T-helper 17 cell (primary cell): ENCODE measurements at places on chromosomes 1 and 21.

GRCh38 chr1:35600593-35600992 lies 27.5 kb downstream of the TFAP2E start:
- no peak for DNase-seq

DNA sequence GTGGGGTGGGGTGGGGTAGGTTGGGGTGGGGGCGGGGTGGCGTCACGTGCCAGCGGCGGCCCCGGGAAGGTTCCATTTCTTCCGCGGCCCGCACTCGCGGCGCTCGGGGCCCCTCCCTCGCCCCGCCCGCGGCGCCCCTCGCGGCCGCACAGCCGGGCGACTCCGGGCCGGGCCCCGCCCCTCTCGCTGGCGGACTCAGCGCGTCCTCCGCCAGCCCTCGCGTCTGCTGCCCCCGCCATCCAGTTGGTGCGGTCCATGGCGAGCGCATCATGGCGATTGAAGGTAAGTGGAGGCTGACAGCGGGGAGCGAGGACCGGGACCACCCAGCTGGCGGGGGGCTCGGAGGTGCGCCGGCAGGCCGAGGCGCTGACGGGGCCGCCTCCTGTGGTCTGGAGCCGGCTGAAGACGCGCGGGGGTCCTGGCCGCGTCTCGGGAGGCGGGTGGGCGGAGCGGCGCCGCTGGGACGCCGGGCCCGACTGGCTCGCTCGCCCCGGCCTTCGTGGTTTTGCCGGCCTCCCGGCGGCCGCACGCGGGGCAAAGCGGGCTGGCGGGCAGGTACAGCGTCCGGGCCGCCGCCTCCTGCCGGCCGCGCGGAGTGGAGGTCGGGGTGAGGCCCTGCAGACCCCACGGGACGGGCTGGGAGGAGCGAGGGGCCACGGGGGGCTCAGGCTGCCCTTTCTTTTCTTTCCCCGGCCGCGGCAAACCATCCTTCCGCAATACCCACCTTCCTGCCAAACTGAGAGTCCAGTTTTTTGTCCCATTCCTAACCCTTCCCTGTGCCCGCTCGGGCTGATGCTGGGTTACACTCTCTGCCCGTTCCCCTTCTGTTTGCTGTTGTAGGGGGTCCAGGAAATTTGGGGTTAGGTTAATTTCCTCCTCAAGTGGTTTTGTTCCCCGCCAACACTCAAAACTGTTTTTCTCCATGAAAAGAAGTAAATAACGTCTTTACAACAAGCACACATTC lies at the start of gene SYT14:
SYT14 (plus strand) TSS at position 222 of the 964 bp plus-strand sequence; CDS start at position 270, 48 bp downstream.
- DNase-seq = no peak

GRCh38 chr1:247107694-247108093 lies 3.5 kb upstream of the ZNF669 start:
- DNase-seq = no peak

GRCh38 chr1:10833630-10834557 lies 37.4 kb upstream of the CASZ1 start:
- DNase-seq = no peak

DNA sequence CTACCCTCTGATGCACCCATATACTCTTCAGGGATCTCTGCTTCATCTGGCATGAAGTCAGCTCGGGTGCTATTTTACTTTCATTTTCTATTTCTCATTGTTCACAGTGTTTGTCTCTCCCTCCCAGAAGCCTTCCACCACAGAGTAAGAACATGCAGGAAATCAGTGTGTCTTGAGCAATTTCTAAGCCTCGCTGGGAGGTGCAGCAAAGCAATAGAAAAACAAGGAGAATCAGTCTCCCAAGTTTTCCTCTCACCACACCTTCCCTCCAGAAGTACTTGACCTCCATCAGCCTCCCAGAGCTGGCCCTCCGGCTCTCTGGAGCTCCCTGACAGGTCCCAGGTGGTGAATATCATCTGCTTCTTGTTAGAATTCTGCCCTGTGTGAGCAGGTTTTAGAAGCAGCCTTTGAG lies 594.7 kb upstream of the CAMK1G start:
- DNase-seq = no peak

DNA sequence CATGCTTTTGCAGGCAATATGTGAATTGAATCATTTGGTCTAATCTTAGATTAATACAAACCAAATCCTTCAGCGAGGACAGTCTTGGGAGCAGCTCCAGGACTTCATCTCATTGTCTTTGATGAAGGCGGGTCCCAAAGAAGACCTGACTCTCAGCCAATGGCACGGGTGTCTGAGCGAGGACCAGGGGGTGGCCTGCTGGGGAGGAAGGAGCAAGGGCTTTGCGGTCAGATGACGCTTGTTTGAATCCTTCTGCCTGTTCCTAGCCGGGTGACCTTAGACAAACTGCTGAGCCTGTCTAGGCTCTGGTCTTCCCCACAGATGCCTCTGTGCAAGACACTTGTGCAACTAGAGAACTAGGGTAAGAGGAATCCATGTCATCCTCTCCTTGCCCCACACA lies 312.1 kb upstream of the VAMP3 start:
- no peak for DNase-seq

- DNase-seq = no peak
These were observed 20.1 kb downstream of the RGS8 start for GRCh38 chr1:182664296-182664695.

DNA sequence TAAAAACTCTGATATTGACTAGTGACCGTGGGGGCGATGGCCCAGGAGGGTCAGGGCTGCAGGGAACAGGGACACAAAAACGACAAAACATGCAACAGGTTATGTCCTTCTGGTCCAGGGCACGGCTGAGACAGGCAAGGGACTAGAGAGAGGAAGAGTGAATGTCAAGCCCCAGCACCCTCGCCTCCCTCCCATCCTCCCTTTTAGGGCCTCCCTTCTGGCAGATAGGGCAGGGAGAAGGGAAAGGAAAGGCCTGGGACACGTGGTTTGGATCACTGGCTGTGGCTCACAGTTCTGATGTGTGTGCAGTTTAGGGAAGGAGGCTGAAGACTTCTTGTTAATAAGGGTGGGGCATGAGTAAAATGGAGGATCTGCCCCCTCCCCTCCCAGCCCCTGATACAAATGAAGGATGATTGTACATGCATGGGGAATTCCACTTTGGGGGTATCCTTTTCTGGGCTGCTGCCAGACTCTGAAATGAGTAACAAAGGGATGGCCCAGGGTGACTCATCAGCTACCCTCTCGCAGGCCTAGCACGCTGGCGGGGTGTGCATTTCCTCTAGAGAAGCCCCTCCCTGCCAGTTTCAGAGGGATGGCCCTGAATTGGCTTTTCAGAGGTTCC lies 14.2 kb downstream of the CAPN2 start:
- DNase-seq = peak; percentile 70

GRCh38 chr1:244049162-244050013 lies 1.7 kb upstream of the ZBTB18 start:
- DNase-seq = peak; percentile 48

GRCh38 chr1:181748013-181748412 lies 264.7 kb downstream of the CACNA1E start:
- DNase-seq = no peak

DNA sequence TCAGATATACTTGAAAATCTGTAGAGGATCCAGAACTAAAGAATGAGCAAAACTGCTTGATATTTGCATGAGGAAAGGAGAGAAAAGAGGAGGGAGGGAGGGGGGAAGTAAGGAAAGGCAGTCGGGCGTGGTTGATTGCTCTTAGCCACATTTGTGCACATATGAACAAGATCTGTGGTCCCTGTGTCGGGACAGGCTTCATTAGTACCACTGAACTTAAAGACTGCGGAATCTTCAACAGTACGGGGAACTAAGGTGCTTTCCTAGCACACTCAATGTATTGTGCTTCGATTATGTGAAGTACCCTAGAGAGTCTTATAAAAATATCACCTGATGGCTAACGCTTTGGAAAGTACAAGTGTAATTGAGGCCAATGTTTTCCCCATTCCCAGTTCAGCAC lies 59.9 kb downstream of the ZBTB18 start:
- no peak for DNase-seq

DNA sequence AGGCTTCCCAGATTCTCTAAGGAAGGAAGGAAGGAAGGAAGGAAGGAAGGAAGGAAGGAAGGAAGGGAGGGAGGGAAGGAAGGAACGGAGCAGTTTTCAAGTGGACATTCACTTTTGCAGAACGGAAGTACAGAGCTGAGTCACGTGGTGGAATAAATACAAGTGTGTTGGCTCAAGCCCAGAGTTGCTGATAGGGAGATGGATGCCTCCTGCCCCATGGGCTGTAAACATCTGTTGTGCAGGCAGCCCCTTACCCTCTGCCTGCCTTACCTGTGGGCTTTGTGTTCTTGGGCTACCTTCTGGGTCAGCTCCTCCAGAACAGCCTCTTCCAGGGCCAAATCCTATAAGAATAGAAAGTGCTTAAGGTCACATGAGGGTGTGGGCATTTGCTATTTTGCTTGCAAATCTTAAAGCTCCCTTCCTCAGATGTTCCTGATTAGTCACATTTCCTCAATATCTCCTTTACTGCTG lies 121.7 kb downstream of the SMYD2 start:
- DNase-seq = no peak

- no peak for DNase-seq
These were observed 59.6 kb downstream of the XPR1 start for GRCh38 chr1:180691322-180691913.

DNA sequence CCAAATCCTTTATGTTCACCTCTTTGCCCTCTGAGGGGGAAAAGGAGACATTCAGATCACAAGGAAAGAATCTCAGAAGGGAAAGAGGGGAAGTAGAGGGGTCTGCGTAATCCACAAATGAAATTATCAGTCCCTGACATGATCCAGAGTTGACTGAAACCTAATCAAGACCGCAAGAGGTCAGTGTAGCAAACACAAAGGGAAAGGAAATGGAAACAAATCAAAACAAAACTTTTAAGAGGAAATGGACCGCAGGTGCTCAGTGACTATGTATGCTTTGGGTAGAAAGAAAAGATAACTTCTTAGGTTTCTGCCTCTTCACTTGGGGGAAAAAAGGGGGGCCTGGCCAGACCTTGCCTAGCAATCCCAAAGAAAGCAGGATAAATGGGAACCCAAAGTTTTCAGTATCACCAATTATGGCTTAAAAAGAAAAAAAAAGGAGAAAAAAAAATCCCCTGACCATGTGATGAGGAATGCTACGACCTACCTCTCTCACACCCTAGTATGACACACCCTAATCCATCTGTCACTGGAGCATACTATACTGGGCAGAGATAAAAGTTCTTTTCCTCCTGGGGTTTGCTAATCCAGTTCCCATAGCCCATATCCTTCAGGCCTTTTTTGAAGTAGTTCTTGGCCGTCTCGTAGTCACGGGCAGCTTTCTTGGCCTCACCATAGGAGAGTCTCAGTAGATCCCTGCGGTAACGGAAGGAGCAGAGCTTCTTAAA lies 16.9 kb downstream of the CHRNB2 start:
- DNase-seq = no peak

GRCh38 chr1:235100194-235100772 lies 28.4 kb downstream of the TOMM20 start:
- no peak for DNase-seq

DNA sequence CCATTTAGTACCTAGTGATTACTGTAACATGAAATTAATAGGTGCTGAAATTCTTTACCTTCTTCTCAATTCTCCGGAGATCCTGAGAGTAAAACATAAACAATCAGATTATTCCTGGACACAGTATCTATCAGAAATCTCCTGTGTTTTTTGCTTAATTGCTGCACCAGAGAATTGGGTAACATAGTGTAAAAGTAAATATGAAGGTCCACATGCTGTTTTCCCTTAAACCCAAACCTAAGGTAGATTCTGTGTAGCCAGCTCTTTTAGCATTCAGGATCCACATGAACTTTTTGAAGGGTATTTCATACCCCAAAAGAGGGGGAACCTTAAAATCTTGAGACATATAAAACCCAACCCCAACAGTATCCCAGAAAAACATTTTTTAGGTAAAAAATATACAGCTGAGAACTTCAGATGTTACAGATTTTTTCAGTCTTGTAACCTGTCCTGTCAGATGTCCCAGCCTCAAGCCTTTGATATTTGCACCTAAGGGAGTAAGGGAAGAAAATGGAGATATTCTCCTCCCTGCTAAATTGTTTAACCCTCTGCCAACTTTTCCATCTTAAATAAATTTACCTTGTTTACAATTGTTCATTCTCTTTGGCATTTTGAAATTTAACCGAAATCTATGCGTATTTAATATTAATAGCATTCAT lies 11.2 kb downstream of the ODR4 start:
- DNase-seq = no peak

- DNase-seq = no peak
These were observed 586.3 kb downstream of the LRRIQ3 start for GRCh38 chr1:73611681-73612080.

DNA sequence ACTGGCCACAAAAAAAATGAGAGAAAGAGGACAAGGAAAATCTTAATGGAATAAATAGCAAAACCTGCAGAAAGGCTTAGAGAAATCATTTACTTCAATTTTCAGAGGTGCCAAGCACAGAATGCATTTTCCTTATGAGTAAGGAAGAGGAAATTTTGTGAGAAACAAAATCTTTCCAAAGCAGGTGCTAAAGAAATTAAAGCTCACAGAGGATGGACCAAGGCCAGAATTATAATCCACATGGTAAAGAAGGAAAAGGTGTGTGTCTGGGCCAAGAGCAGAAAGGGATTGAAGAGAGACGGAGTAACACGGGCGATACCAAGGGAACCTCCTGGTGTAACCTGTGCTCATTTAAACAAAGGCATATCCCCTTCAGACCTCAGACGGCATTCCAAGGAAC lies 340.0 kb upstream of the NFIA start:
- no peak for DNase-seq

GRCh38 chr1:52880206-52880605 lies 37.6 kb downstream of the ZYG11A start:
- no peak for DNase-seq

GRCh38 chr1:48043622-48044021 lies 46.4 kb upstream of the TRABD2B start:
- DNase-seq = no peak

DNA sequence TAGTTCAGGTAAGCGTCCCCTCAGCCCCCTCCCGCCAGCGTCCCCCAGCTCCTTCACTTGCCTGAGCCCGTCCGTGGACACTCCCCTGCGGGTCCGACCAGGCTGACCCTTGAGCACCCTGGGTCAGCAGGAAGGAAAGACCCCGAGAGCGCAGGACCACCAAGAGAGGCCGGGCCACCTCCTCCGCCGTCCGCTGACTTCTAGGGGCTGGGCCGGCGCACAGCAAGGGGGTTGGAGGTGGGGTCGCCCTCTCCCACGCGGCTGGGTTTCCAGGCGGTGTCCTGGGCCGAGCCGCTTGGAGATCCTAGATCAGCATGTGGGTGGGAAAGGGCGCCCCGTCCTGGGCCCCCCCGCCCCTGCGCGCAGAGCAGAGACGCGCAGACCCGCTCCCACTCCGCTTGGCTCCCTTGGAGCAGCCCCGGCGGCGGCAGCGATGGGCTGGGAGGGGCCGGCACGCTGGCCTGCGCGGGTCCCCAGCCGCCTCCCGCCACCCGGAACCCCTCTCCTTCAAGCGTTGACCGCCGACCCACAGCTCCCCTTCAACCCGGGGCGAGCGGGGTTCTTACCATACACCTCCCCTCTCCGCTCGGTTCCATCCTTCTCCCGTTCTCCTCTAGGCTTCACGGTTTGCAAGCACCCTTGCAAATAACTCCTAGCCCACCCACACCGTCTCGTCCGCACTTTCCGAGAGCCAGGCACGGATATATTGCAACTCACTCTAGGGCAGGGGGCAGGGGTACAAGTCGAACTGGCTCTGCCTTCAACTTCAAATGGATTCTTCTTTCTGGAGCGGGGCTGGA lies 7.5 kb downstream of the KNCN start:
- DNase-seq = no peak
